ENCODE measurements at places on chromosomes 7 and 10.

DNA sequence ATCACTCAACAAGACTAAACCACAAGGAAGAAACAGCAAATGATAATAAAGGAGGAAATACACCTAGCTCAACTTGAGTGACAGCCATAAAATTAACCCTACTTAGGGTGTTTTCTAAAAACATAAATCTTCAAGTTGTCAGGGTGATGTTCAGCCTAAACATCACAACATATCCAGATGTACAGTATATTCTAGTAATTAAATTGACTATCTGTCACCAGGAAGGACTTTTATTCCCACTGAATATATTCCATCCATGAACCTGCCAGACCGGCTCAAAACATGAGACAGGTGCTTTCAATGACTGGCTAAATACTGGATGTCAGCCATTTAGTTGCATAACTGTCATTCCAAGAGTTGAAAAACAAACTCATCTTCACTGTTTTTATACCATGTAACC, 298.1 kb upstream of the NEBL start:
- no peak for DNase-seq

DNA sequence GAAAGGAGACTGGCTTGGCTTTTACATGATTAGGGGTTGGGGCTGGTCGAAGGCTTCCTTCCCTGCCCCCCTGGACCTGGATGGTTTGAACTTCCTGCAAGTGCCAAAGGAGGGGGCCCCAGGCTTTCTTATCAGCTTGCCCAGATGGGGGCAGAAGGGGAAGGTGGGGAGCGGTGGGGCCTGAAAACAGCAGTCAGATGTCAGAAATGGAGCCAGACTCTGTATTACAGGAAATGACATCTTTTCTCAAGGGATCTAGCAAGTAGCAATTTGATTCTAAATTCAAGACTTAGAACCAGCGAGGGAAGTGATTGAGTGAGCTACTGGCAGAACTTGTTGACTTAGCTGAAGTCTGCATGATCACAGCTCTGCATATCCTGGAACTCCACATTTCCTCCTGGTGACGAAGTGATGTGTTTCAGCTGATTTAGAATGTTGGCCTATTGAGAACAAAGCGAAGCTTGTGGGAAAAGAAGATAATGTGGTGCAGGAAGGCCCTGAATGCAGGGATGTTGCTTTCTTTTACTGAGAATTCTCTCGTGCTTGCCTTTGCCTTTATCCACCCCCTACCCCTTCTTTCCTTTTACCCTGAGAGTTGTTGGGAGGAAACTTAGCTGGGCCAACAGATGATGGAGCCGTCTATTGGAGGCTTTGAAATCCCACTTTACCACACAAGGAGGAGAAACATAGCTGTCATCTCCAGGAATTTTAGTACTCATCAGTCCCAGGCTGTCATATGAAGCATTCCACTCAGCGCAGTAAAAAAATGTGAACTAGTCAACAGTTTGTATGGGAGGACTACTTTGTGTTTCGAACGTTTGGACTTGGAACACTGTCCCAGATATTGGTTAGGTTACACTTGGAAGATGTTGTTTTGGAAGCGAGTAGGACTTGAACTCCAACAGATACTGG, 43.2 kb downstream of the CCNY start:
- peak; percentile 80 for DNase-seq

- peak; percentile 5 for DNase-seq
These were observed 109.3 kb downstream of the ETV1 start for GRCh38 chr7:13879994-13880686.

DNA sequence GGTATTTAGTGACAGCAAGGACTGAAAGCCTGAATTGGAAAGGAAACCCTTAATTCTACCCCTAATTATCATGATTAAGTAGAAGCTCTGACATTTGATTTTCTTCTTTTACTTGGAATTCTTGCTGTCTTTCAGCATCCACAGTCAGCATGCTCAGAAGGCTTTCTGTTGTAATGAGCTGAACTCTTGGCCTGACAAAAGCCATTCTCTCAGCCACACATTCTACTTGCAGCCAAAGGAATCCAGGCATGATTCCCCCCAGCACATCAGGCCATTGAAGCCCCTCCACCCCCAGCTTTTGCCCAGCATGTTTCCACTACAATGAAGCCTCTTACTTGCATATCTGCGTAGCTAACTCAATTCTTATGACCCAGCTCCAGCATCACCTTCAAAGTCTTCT, 94.3 kb upstream of the FRMD4A start:
- DNase-seq, result no peak

DNA sequence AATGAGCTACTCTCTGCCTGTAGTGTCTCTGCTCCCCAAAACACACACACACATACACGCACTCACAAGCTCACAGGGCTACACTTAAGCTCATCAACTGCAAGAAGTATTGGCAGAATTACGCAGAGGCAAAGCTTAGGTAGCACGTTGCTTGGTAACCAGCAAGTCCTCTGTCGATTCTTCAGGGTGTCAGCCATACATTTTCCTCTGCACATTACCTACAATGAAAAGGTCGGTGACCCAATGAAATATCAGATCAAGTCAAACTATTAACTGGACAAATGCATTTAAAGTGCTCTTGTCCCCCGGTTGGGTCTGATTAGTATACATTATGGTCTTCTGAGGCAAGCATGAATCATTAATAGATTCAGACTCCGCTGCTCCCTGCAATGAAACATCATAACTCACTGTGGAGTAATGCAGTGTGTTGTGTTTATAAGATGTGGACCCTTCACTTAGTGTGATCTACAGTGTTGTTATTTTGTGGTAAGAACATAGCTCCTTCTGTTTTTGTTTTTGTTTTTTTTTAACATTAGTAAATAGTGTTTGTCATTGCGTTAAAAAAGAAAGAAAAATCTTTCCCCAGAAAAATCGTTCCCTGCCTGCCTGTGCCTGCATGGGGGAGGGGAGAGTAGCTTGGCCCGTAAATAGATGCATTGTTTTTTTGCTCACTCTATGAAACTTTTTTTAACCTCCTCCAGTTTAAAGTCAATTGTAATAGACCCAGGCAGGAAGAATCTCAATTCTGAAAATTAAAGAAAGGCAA, 325.5 kb downstream of the SFMBT2 start:
- DNase-seq, result peak; percentile 6

GRCh38 chr7:127979728-127980126, 51.5 kb downstream of the LRRC4 start:
- DNase-seq, result no peak

GRCh38 chr10:93701866-93702209, 554 bp downstream of the FRA10AC1 start:
- peak; percentile 51 for DNase-seq

DNA sequence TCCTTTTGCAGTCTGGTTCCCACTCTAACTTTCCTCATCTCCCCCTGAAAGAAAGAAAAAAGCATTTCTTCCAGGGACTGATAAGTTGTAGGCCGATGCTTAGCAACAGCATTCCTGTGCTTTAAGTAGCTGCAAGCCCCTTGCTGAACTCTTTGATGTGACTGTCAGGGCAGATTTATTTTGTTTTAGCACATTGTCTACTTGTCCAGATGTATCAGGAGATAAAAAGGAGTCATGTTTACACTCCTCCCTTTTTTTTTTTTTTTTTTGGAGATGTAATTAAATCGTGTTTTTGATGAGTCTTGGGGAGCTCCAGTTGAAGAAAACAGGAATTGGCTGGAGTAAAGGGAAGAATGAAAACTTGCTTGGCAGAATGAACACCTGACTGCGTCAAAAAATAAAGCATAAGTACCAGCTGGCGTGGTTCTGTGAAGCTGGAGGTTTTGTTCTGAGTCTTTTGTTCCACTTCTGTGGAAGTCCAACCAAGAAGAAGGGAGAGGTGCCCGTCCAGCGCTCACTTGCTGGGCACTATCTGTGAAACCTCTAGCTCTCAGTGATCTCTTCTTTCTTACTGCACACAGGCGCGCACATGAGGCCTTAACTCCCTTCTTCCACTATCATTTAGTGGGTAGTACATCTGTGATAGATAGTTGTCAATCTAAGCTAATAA, 871.7 kb downstream of the LRMDA start:
- DNase-seq, result no peak
